ENCODE measurements at places on chromosomes 7 and 10. TPM values are rescaled to one million over a fixed set of nuclear protein-coding genes. Genes with fewer than 3 reads are reported as not detected.

AKR1D1 gene
- 0.06 TPM for polyA plus RNA-seq

PSD gene
- polyA plus RNA-seq, result 5.3 TPM

FAM180A gene
- polyA plus RNA-seq, result 0.10 TPM

FOXI2 gene
- polyA plus RNA-seq, result 0.47 TPM

POMZP3 gene
- 15.9 TPM for polyA plus RNA-seq

UNC5B gene
- 11.1 TPM for polyA plus RNA-seq

KCP gene
- polyA plus RNA-seq, result 1.9 TPM

HIBADH gene
- polyA plus RNA-seq, result 24.9 TPM

PAX2 gene
- not detected for polyA plus RNA-seq

SEMA3D gene
- 11.0 TPM for polyA plus RNA-seq

PILRA gene
- polyA plus RNA-seq, result 2.6 TPM

LIPM gene
- not detected for polyA plus RNA-seq

SFXN4 gene
- 24.0 TPM for polyA plus RNA-seq

STEAP4 gene
- 3.5 TPM for polyA plus RNA-seq

TCERG1L gene
- polyA plus RNA-seq, result 0.22 TPM

NPY gene
- polyA plus RNA-seq, result 19.9 TPM

FAM20C gene
- polyA plus RNA-seq, result 32.0 TPM

PBLD gene
- polyA plus RNA-seq, result 8.6 TPM

STX1A gene
- polyA plus RNA-seq, result 13.5 TPM

CALHM2 gene
- 14.4 TPM for polyA plus RNA-seq

NUTM2E gene
- polyA plus RNA-seq, result 0.59 TPM

PVRIG gene
- polyA plus RNA-seq, result 9.1 TPM

GAD2 gene
- polyA plus RNA-seq, result 0.15 TPM

FRAT2 gene
- 3.6 TPM for polyA plus RNA-seq

MRC1 gene
- 14.5 TPM for polyA plus RNA-seq

FKBP14 gene
- polyA plus RNA-seq, result 22.1 TPM

MUC12 gene
- polyA plus RNA-seq, result 0.48 TPM

MEOX2 gene
- polyA plus RNA-seq, result 52.5 TPM

TWIST1 gene
- 4.8 TPM for polyA plus RNA-seq

CLRN3 gene
- not detected for polyA plus RNA-seq

GPR146 gene
- polyA plus RNA-seq, result 4.4 TPM

CYP2E1 gene
- 1.4 TPM for polyA plus RNA-seq

NME8 gene
- not detected for polyA plus RNA-seq

AKR1C4 gene
- not detected for polyA plus RNA-seq

BCL7B gene
- polyA plus RNA-seq, result 38.4 TPM

TRIM50 gene
- 0.67 TPM for polyA plus RNA-seq

PAPOLB gene
- polyA plus RNA-seq, result 0.05 TPM

COL17A1 gene
- polyA plus RNA-seq, result 0.23 TPM

SFRP4 gene
- polyA plus RNA-seq, result 22.2 TPM

RP9 gene
- polyA plus RNA-seq, result 25.5 TPM

PRRT4 gene
- polyA plus RNA-seq, result 30.9 TPM

MLXIPL gene
- polyA plus RNA-seq, result 0.10 TPM

MSANTD7 gene
- 10.8 TPM for polyA plus RNA-seq

ZNF117 gene
- 18.9 TPM for polyA plus RNA-seq

AMPH gene
- polyA plus RNA-seq, result 7.0 TPM

All from forelimb muscle (tissue), 1 donor.